ENCODE measurements at places on chromosomes 2 and 18.

DNA sequence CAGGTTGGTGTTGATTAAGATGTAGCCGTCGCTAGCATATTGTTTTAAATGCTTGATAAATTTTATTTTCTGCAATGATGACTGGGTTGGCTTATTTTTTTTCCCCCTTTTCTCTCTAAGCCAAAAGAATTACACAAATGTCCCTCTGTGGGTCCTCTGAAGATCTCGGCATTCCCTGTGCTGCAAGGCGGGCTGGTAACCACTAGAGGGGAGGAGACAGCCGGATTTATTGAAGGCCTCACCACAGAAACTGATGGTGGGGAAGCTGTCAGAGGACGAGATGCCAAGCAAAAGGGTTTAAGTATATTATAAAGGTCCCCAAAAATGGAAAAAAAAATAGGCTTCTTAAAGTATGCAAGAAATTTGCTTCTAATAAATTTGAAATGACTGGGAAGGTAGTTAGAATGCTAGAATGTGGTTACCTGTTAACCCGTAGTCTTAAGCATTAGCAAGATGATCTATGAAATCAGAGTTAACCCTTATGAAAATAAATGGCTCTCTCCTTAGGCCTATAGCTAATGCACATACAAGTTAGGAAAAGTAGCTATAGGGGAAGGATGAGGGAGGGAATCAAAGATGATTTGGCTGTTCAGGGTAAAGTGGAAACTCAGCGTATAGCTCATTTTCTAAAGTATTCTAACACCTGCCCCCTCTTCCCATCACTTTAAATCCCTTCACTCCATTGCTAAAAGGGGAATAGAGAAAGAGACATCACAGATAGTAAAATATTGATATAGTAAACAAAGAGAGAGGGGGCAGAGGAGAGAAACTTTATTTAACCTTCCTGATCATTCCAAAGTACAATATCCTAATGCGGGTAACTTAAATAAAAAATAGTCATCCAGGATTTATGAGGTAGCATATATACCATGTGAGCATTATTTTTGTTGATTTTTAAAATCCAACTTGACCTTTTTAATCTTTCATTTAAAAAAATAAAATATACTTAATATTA lies 894.5 kb upstream of the POU3F3 start:
- no peaks in the 10 kb centered on the region for H3K27me3 ChIP-seq
- no peak overlapping the region for H3K4me3 ChIP-seq
- H3K36me3 ChIP-seq = no peaks in the 10 kb centered on the region
- no peak for DNase-seq
- H3K4me1 ChIP-seq = no peaks in the 10 kb centered on the region

DNA sequence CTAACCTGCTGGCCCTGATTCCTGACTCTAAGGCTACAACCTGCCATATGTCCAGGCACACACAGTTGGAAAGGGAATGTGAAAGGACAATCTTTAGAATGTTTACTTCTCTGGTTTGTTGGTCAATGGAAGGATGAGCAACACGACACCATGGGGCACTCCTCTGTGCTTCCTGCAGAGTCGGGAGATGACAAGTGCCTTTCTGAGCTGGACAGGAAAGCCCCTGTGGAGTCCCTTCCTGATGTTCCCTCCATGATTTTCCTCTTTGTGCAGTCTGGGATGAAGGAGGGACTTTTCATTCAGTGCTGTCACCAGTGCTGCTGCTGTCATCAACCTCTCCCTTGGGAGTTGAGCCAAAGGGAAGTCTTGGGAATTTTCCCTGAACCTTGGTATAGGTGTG lies 22.6 kb upstream of the SERPINB7 start:
- H3K4me1 ChIP-seq = no peaks in the 10 kb centered on the region
- H3K27me3 ChIP-seq = no peaks in the 10 kb centered on the region
- no peak for DNase-seq

DNA sequence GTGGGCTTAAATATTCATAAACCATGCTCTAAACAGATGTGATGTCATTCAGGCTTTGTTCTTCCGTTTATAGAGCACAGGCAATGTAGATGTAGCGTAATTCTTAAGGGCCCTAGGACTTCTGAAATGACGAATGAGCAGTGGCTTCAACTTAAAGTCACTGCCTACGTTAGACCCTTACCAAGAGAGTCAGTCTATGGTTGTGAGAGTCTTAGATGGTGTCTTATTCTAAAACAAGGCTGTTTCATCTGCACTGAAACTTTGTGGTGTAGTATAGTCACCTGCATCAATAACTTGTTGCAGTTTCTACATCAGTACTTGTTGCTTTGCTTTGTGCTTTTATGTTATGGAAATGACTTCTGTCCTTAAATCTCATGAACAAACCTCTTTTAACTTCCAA lies 56.0 kb downstream of the PIK3C3 start:
- DNase-seq = no peak
- H3K27me3 ChIP-seq = no peaks in the 10 kb centered on the region
- peaks cover 19% of the 10 kb centered on the region for H3K4me1 ChIP-seq
- H3K36me3 ChIP-seq = peaks cover 38% of the 10 kb centered on the region
- H3K27ac ChIP-seq = peak overlapping the region; percentile 25

- peaks cover 2% of the 10 kb centered on the region for H3K4me1 ChIP-seq
- H3K36me3 ChIP-seq = peaks cover 8% of the 10 kb centered on the region
- no peaks in the 10 kb centered on the region for H3K27me3 ChIP-seq
- DNase-seq = no peak
Measured at GRCh38 chr2:15163326-15163725, 397.8 kb downstream of the NBAS start.

DNA sequence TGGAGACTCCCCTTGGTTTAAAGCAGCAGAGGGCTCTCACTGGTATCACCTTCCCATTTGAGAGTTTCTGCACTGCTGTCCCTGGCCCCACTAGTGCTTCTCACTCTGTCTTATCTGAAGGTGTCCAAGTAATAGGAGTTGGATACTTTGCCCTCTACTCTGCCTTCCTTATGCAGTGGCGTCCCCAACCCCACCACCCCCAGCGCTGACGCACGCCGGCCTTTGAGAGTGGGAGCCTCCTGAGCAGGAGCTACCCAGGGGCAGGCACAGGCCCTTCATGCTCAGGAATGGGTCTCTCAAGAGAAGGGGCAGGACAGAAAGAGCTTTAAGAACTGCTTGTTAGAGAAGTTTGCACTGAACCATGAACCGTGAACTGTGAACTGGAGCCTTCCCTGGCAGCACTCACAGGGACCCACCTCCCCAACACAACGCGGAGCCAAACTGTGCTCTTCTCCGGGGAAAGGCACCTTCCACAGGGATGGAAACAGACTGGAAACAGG lies 3.3 kb downstream of the CIB4 start:
- no peak overlapping the region for H3K4me3 ChIP-seq
- H3K4me1 ChIP-seq = no peaks in the 10 kb centered on the region
- no peaks in the 10 kb centered on the region for H3K36me3 ChIP-seq
- no peak overlapping the region for H3K27ac ChIP-seq
- no peak for DNase-seq

DNA sequence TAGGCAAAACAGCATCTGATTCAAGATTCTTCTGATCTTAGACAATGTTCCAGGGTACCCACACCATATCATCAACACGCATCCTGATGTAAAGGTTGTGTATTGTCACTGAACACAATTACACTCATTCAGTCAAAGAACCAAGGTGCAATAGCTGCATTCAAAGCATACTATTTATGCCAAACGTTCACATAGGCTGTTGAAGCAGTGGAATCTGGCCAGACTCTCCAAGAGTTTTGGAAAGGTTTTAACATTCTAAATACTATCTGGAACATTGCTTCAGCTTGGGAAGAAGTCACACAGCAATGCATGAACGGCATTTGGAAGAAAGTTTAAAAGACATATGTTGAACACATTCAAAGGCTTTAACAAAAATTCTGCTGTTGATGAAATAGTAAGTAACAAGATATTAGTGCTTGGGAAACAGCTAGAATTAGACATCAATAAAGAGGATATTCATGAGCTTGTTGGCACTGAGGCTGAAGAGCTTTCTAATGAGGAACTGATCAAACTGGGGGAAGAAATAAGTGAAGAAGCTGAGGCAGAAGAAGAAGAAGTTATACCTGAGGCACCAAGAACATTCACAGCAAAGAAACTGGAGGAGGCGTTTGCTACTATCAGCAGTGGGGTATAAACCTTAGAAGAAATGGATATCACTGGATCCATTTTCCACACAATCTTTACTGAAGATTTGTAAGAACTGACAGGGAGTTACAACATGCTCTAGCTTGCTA lies 47.6 kb upstream of the MSH6 start:
- H3K27me3 ChIP-seq = no peaks in the 10 kb centered on the region
- H3K27ac ChIP-seq = no peak overlapping the region
- no peak overlapping the region for H3K4me3 ChIP-seq
- no peak for DNase-seq
- H3K4me1 ChIP-seq = no peaks in the 10 kb centered on the region

GRCh38 chr2:136016836-136017235 lies 31.4 kb upstream of the DARS1 start:
- H3K27me3 ChIP-seq = no peaks in the 10 kb centered on the region
- H3K27ac ChIP-seq = no peak overlapping the region
- no peaks in the 10 kb centered on the region for H3K36me3 ChIP-seq
- H3K4me3 ChIP-seq = no peak overlapping the region
- DNase-seq = no peak

- no peaks in the 10 kb centered on the region for H3K27me3 ChIP-seq
- peaks cover 5% of the 10 kb centered on the region for H3K36me3 ChIP-seq
- no peak overlapping the region for H3K27ac ChIP-seq
- peaks cover 36% of the 10 kb centered on the region for H3K4me1 ChIP-seq
Measured at GRCh38 chr18:13447621-13448334, 229.2 kb downstream of the LDLRAD4 start.

DNA sequence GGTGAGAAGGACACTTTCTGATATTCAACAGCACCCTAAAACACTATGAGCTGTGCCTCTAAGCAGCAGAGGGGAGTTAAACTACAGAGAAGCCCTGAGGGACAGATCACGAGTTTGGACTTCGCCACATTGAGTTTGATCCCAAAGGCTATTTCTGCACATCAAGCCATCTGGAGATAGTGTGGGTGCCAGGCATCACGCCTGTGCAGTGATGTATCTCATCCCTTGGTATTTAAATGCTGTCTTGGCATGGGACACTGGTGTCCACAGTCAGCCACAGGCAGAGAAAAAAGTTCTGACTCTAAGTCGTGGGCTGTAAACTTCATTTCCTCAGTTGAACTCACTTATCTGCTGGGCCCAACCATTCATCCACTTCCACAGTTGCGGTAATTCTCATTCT lies 742.3 kb upstream of the CELF4 start:
- no peaks in the 10 kb centered on the region for H3K36me3 ChIP-seq
- no peak overlapping the region for H3K4me3 ChIP-seq
- no peak overlapping the region for H3K27ac ChIP-seq
- no peak for DNase-seq
- H3K4me1 ChIP-seq = no peaks in the 10 kb centered on the region

DNA sequence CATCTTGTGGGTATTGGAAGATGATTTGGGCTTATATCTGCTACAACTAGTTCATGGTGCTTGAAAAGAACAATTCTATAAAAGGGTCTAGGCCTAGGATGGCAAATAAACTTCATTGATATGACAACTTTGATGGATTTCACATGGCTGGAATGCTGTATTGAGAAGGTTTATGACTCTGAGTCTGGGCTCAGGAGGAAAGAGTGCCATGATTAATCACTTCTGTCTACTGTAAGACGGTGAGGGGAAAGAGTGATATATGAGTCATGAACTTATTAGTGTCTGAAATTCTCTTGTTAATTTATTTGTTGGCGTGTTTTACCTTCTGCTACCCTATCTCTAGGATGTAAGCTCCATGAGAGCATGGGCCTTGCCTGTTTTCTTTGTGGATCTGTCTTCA lies 17.0 kb upstream of the ADCYAP1 start:
- DNase-seq = no peak
- H3K27me3 ChIP-seq = no peaks in the 10 kb centered on the region
- H3K4me1 ChIP-seq = no peaks in the 10 kb centered on the region
- H3K27ac ChIP-seq = no peak overlapping the region
- no peak overlapping the region for H3K4me3 ChIP-seq
- no peaks in the 10 kb centered on the region for H3K36me3 ChIP-seq

- no peak overlapping the region for H3K4me3 ChIP-seq
- H3K4me1 ChIP-seq = peaks cover 2% of the 10 kb centered on the region
- H3K36me3 ChIP-seq = no peaks in the 10 kb centered on the region
- H3K27ac ChIP-seq = no peak overlapping the region
- DNase-seq = no peak
Measured at GRCh38 chr2:178263159-178263860, 69.0 kb downstream of the OSBPL6 start.

DNA sequence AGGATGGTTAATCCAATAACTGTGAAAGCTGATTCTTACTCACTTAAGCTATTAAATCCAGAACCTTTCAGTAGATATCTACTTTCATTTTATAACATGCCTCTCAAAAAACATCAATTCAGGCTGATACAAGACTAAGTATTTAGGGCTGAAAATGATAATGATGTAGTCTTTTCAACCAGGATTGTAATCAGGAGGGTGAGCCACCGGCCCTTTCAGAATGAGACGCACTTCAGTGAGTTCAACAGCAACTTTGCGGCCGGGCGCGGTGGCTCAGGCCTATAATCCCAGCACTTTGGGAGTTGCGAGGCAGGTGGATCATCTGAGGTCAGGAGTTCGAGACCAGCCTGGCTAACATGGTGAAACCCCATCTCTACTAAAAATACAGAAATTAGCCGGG lies 30.4 kb downstream of the RBMS1 start:
- H3K27me3 ChIP-seq = no peaks in the 10 kb centered on the region
- H3K36me3 ChIP-seq = peaks cover 12% of the 10 kb centered on the region
- peaks cover 47% of the 10 kb centered on the region for H3K4me1 ChIP-seq
- DNase-seq = no peak
- H3K27ac ChIP-seq = no peak overlapping the region

- no peak for DNase-seq
- no peaks in the 10 kb centered on the region for H3K4me1 ChIP-seq
- H3K4me3 ChIP-seq = no peak overlapping the region
- no peaks in the 10 kb centered on the region for H3K36me3 ChIP-seq
- H3K27me3 ChIP-seq = no peaks in the 10 kb centered on the region
Measured at GRCh38 chr18:6109743-6110142, 214.4 kb upstream of the TMEM200C start.

DNA sequence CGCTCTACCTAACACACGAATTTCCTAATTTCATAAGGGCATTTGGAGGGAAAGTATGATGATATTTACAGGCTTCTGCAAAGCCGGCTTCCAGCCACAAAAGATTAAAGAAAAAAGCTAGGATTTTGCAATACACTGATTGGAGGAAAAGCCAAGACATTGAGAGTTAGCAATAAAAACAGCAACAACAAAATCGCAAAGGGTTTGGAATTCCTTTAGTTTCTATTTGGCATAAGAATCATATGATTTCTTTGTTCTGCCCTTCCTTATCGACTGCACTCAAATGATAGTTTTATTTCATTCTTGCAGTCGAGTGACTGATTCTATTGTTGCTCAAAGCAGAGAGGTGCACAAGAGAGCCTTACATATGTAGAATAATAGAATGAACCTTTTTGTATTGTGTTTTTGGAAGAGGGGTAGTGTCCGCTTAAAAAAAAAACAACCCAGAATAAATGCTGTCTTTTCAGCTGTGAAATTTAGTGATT lies 3.9 kb upstream of the ZNF532 start:
- no peak overlapping the region for H3K4me3 ChIP-seq
- H3K27ac ChIP-seq = no peak overlapping the region
- peaks cover 3% of the 10 kb centered on the region for H3K36me3 ChIP-seq
- no peak for DNase-seq

GRCh38 chr18:76953156-76953555 lies 130.8 kb downstream of the ZNF236 start:
- peaks cover 15% of the 10 kb centered on the region for H3K36me3 ChIP-seq
- no peak overlapping the region for H3K4me3 ChIP-seq
- peaks cover 7% of the 10 kb centered on the region for H3K4me1 ChIP-seq
- no peak overlapping the region for H3K27ac ChIP-seq

All from activated naive CD8-positive, alpha-beta T cell treated with anti-CD3 and anti-CD28 coated beads for 36 hours (primary cell).